Anterior cingulate cortex (tissue), 58 donors: ENCODE measurements at places on chromosomes 3 and 15.

DNA sequence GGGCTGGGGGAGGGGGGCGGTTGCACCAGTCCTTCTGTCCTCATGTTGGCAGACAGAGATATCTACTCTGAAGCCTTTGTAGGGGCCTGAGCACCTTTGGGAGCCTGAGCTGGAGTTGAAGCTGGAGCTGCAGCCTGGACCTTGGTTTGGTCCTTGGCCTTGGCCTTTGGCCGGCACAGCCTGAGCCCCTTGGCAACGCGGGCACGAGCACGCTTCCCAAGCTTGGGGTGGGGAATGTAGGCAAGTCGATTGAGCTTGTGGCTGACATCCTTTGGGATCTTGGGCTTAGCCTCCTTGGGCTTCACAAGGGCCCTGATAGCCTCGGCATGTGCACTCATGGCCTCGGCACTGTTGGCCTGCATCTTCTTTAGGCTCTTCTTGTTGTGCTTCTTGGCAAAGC lies 8.1 kb upstream of the ST6GAL1 start:
- DNase-seq, result no peak

DNA sequence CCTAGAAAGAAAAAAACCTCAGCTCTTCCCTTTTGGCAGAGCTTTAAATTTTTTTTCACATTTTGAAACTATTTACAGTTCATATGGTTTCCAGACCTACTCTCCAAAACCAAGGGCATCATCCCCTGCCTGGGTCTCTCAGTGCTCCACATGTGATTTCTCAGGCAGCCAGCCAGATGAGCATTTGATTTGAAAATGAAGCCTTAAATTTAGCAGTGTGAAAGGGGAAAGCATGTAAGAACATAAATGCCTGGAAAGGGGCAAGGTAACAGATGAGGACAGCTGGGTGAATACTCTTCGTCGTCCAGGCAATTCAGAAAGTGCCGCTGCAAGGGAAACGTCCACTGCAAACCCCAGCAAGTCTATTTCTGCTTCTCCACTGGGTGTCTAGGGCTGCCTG lies 94.8 kb downstream of the ATP8B4 start:
- no peak for DNase-seq

GRCh38 chr3:60363817-60364216 lies 887.4 kb downstream of the FHIT start:
- no peak for DNase-seq

GRCh38 chr3:51295625-51296024 lies 89.5 kb upstream of the MANF start:
- no peak for DNase-seq

- DNase-seq, result no peak
These were observed 1.7 kb downstream of the MEIS2 start for GRCh38 chr15:37098468-37099318.

DNA sequence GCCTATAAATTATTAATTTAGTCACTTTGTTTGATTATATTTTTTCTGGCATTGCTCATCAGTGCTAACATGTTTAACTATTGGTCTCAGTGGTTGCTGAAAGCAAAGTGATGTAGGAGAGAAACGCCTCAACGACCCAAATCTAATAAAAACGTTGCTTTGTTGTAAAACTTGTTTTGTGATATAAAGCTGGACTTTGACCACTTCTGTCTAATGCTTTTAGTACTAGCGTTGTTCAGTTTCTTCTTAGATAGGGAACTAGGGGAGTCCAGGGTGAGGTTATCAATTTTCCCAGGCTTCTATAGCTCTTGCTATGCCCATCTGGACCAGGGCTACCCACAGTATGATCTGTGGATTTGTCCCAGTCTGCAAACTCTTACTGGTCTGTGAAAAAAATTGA lies 80.6 kb upstream of the TBC1D5 start:
- no peak for DNase-seq

DNA sequence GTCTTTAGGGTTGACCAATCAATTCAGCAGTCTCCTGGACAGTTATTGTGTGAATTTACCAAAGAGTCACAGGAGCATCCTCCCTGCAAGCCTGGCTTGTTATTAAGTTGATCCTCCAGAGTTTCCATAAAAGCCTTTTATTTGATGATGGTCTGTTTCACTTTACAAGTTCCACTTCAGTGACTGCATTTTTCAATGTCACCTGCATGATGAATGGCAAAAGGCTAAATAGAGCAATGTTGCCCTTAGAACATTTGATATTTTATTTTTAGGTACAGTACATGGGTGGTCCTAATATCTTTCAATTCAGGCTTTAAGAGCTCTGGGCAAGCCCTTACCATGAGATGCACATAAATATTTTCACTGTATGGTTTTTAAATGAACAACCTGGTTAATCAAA lies 22.6 kb downstream of the GUCA1C start:
- no peak for DNase-seq
